ENCODE measurements at places on chromosomes 11 and 22.
A peak's percentile ranks its signal among the peaks of the same experiment; 100 is the strongest.

DNA sequence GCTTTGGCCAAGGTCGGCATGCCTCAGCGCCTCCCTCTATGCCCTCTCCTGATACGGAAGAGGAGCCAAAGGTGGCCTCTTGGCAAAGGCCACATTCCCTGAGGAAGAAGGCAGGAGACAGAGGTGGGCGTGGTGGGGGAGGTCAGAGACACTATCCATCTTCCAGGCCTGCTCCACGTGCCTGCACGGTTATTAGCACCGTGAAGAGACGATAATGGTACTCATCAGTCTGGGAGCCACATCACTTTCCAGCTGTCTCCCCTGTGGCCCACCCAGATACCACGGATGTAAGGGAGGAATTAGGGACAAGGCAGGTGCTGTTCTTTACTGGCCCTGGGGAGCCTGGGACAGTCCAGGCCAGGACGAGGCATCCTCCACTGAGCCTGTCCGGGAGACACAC lies 354.3 kb downstream of the MN1 start:
- DNase-seq, result no peak

DNA sequence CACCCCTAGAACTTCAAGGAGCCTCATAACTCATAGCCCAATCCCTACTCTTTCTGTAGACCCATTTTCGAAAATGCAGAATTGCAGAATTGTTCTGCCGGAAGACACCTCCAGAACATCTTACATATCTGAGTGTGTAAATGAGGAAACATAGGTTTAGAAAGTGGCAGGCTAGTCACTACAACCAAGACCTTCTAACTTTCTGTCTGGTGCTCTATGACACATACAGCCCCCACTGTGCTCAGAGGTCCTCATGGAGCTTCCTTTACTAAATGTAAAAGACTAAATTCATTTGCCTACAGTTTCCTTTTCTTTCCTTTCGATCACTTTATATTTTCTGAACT lies 132.1 kb upstream of the DDI1 start:
- DNase-seq, result no peak

DNA sequence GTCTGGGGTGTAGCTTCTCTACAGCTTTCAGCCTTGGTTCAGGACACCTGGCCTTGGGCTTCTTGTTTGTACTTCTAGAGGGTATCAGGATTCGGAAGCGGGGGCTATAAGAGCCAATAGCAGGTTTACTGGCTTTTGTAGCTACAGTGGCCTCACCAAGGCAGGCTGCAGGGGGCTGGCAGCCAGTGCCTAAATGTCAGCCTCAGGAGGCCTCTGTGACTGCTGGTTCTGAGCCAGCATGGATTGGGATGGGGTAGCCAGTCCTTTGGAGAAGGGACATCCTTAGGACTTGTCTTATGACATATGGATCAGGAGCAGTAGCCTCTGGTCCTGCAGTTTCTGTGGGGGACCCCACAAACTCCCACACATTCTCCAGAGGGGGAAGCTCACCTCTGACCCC lies 29.9 kb downstream of the EIF3F start:
- DNase-seq, result no peak

- no peak for DNase-seq
Observed at GRCh38 chr11:7160814-7161489, 72.2 kb downstream of the RBMXL2 start.

- DNase-seq, result no peak
Observed at GRCh38 chr11:45805305-45806071, 539 bp downstream of the SLC35C1 start.

DNA sequence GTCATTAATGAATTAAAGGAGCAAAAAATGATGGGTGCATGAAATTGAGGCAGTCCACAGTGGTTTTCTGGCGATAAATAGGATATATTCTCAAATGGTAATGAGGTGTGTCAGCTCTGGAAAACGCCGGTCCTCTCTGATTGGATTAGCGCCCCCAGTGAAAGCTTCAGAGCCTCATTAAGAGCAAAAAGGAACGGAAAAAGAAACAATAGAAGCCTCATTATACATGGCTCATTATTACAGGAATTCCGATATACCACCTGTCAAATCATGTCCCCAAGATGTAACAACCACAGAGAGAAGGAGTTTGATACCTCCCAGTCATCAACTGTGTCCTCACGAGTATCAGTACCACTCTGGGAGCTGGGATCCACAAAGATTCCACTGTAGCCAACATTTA lies 175.7 kb upstream of the PITPNB start:
- DNase-seq, result no peak

GRCh38 chr22:27799015-27799826 lies 2.3 kb downstream of the MN1 start:
- no peak for DNase-seq

- no peak for DNase-seq
Observed at GRCh38 chr11:64441127-64441526, 82.2 kb downstream of the RPS6KA4 start.

GRCh38 chr11:115653926-115654325 lies 149.7 kb upstream of the CADM1 start:
- no peak for DNase-seq

DNA sequence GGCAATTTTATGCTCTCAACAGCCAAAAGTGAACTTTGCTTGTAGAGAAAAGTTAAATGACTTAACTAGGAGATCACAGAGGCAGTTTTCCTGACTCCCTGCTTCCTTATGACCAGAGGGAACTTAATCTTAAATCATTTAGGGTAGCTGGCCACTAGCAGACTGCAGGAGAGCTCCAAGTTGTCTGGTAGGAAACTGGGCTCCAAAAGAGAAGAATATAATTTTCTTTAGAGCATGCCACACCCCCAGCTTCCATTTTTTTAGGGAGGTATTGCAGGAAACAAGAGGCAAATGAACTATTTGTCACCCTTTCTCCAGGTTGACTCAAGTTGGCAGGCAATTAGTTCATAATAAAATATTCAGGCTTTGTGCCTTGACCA lies 2.6 kb downstream of the METTL15 start:
- DNase-seq, result no peak

DNA sequence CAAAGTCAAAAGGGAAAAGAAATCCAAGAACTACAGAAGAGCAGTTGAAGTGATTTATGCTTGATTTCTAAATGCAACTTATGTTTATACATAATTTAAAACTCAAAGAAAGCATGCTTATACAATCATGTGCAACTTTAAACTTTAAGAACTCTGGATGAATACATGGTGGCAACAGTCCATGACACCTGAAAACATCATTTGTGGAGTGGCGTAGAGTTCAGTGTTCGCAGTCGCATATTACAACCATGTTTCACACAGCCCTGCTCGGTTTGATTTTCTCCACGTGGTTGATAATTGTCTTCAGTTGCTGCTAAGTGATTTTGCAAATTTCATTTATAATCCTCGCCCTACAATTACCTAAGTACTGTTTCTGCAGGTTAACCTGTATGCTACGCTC lies 45.4 kb downstream of the DKK3 start:
- no peak for DNase-seq

DNA sequence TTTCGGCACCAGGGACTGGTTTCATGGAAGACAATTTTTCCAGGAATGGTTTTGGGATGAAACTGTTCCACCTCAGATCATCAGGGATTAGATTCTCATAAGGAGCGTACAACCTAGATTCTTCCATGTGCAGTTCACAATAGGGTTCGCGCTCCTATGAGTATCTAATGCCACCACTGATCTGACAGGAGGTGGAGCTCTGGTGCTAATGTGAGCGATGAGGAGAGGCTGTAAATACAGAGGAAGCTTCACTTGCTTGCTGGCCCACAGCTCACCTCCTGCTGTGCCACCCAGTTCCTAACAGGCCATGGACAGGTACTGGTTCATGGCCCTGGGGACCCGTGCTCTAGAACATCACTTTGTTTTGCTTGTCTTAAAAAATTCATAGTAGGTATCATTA lies 41.8 kb upstream of the AMPD3 start:
- peak; percentile 67 for DNase-seq
